ENCODE measurements at places on chromosomes 11 and 22.
A peak's percentile ranks its signal among the peaks of the same experiment; 100 is the strongest.

DNA sequence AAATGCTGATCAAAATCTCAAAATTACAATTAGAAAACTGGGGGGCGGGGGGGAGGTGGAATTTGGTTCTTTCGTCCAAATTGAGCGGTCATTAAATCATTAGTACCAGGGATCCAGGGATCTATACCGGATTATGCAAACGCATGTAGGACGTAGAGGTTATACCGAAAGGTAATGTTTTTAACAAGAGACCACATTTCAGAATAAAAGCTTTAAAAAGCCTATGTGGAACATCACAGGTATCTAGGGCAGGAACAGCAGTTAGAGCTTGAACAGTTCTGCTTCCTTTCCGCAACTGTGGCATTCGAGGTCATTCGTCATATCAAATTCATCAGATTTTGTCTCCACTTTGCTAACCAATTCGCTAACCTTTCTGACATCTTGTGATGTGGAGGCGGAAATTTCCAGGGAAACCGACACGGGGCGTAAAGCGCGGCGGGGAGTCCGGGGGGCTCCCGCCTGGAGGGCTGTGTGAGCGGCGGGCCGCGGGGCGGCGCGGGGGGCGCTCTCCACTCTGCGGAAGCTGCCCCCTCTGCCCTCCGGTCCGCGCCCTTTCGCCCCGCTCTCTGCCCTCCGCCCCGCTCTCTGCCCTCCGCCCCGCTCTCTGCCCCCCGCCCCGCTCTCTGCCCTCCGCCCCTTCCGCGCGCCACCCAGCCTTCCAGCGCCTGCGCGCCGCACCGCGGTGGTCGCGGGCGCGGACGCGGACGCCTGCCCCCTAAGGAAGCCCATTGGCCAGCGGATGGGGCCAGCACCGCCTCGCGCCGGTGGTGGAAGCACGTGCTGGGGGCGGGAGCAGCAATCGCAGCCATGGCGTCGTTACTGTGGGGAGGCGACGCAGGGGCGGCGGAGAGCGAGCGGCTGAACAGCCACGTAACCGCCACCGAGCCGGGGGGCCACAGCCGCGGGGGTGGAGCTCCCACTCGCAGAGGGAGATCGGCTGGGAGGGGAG lies at the start of gene DDX25:
TSS of gene DDX25 (plus strand) at position 798 of the 949 bp plus-strand sequence. CDS start at position 808, 10 bp downstream.
- peak; percentile 45 for DNase-seq
- peak within 1 kb of the TSS; percentile 99 for H3K27ac ChIP-seq
- peak within 1 kb of the TSS; percentile 97 for H3K4me3 ChIP-seq
- H3K27me3 ChIP-seq: peaks cover 51% of the 10 kb centered on the region

- H3K36me3 ChIP-seq: no peaks in the 10 kb centered on the region
- peaks cover 21% of the 10 kb centered on the region for H3K27me3 ChIP-seq
- no peak overlapping the region for H3K4me3 ChIP-seq
- no peak for DNase-seq
- H3K4me1 ChIP-seq: no peaks in the 10 kb centered on the region
Observed at GRCh38 chr11:130831976-130832375, 84.3 kb downstream of the SNX19 start.

DNA sequence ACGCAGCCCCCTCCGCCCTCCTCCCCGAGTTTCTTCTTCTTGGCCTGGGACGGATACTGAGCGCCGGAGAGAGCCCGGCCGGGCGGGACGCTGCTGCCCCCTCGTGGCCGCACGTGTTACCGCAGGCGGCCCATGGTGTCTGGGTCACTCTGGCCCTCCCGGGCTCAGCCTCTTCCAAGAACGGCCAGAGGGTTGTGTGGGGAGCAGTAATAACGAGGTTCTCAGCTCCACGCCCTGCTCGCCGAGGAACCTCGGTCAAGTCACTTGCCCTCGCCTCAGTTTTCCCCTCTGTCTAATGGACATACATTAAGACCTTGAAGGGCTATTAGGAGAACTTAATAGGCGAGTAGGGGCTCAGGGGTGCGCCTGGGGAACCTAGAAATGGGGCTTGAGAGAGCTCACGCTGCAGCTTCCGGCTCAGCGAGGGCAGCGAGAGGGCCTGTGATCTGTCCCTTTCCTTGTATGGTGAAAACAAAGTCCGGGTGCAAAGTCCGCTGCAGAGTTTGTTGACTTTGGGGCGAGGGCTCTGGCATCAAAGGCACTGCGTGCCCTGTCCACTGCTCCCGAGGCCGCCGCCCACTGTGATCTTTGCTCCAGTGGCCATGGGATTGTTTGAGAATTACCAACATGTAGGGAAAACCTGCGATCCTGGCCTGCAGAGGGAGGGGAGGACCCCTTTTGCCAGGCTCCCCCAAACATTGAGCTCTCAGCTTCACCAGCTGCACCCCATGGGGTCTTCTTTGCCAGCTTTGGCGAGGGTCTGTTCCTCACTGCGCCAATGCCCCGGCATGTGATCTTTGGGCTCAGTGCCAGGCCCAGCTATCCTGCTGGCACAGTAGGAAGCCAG lies 14.4 kb upstream of the LRP5 start:
- peaks cover 2% of the 10 kb centered on the region for H3K4me1 ChIP-seq
- H3K27ac ChIP-seq: no peak overlapping the region
- no peaks in the 10 kb centered on the region for H3K36me3 ChIP-seq
- DNase-seq: peak; percentile 87
- no peaks in the 10 kb centered on the region for H3K27me3 ChIP-seq

DNA sequence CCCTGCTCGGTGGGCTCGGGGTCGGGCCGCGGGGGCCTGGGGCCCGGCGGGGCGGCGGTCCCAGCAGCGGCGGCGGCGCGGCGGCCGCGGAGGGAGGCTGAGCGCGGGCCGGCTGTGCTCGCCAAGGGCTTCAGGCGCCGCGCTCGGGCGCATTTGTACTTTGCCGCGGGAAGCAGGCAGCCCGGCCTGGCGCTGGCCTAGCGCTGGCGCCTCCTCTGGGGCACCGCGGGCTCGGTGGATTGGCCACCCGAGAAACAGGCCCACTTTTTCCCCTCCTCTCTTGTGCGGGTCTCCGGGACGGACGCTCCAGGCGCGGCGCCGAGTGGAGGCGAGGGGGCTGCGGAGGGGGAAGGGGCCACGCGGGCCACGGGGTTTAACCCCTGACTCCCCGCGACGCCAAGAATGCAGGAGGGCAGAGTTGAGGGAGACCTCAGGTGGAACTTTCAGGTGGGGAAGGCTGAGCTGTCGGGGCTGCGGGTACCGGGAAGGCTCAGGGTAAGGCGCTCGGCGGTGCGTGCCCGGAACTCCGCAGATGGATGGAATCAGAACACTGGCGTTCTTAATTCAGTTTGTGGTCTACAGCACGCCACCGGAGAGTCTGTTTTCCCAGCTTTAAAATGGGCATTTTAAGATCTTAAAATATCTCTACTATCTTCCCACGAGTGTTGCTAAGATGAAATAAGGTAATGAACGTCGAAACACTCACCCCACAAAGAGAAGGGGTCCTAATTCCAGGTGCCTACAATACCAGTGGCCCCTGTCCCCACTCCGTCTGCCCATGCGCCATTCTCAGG lies at the start of gene CHRDL2:
TSS of gene CHRDL2 (minus strand) at position 126 of the 794 bp plus-strand sequence. CDS start 538 bp downstream, outside the sequence.
- DNase-seq: no peak
- peaks cover 60% of the 10 kb centered on the region for H3K27me3 ChIP-seq
- H3K36me3 ChIP-seq: no peaks in the 10 kb centered on the region
- no peak within 1 kb of the TSS for H3K27ac ChIP-seq
- no peak within 1 kb of the TSS for H3K4me3 ChIP-seq

- no peak overlapping the region for H3K4me3 ChIP-seq
- H3K36me3 ChIP-seq: no peaks in the 10 kb centered on the region
- peaks cover 6% of the 10 kb centered on the region for H3K4me1 ChIP-seq
- DNase-seq: no peak
- H3K27ac ChIP-seq: no peak overlapping the region
Observed at GRCh38 chr11:45390407-45390806, 104.3 kb upstream of the SYT13 start.

- H3K27me3 ChIP-seq: peaks cover 4% of the 10 kb centered on the region
- H3K36me3 ChIP-seq: no peaks in the 10 kb centered on the region
- DNase-seq: no peak
Observed at GRCh38 chr11:8381871-8382396, 118.3 kb upstream of the LMO1 start.

- H3K4me3 ChIP-seq: no peak overlapping the region
- H3K4me1 ChIP-seq: peaks cover 15% of the 10 kb centered on the region
- H3K36me3 ChIP-seq: peaks cover 80% of the 10 kb centered on the region
- no peak overlapping the region for H3K27ac ChIP-seq
- no peak for DNase-seq
Observed at GRCh38 chr11:108368134-108368533, 99.2 kb downstream of the C11orf65 start.

DNA sequence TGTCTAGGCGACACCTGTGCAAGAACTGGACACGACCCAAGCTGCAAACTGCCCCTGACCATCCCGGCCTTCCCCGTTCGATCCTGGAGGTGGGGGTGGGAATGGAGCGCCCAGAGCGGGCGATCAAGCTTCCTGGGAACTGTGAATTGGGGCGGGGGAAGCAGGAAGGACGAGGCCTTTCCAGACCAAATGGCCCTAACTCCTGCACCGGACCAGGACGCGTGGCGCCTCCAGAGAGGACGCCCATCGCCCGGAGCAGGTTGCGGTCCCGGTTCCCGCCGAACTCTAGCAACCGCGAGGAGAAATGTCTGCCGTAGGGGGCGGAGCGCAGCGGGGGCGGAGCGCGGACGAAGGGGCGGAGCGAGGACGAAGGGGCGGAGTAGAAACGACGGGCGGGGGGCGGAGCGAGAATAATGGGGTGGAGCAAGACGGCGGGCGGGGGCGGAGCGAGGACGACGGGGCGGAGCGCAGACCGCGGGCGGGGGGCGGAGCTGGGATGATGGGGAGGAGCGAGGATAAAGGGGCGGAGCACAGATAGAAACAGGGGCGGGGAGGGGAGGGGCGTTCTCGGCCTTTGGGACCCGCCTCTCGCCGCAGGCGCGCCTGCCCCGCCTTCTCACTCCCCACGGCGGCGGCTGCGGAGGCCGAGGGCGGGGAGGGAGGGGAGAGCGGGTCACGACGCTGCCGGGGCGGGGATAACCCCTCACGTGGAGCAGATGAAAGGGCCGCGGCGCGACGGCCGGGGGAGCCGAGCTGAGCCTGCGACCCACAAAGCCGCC lies at the start of gene ZNRF3:
TSS of gene ZNRF3 (plus strand) at position 695 of the 779 bp plus-strand sequence. CDS start 195 bp downstream, outside the sequence.
- H3K27me3 ChIP-seq: peaks cover 49% of the 10 kb centered on the region
- peaks cover 19% of the 10 kb centered on the region for H3K4me1 ChIP-seq
- H3K4me3 ChIP-seq: peak within 1 kb of the TSS; percentile 77
- peak within 1 kb of the TSS; percentile 77 for H3K27ac ChIP-seq
- no peaks in the 10 kb centered on the region for H3K36me3 ChIP-seq

DNA sequence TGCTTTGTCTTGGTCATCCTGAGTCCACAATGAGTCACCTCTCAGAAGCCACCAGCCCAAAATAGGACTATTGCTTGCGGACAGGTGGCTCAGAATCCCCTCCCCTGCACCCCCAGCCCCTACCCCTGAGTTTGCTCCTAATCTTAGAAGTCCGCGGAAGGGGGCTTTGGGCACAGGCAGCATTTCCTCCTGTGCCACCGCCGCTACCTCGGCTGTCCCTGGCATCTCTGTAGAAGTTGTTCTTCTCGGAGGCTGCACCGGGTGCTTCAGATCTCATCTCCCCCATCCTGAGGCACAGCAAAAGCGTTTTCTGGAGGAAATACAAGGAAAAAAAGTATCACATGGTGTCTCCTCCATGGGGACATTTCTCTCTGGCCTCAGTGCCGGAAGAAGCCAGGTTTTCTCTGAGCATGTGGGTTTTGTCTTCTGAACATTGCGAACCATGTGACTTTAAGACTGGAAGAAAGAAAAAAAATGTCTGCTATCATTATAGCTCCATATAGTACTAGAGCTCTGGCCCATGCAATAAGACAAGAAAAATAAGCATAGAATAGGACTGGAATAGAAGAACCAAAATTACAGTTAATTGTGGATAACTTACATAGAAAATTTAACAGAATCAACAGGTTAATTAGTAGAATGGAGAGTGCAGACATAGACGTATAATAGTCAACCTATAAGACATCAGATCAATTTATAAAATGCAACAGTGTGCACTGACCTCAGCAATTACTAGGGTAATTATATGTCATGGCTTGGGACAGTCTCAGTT lies 63.2 kb downstream of the SHISAL1 start:
- no peak overlapping the region for H3K27ac ChIP-seq
- H3K36me3 ChIP-seq: no peaks in the 10 kb centered on the region
- H3K27me3 ChIP-seq: peaks cover 19% of the 10 kb centered on the region
- no peaks in the 10 kb centered on the region for H3K4me1 ChIP-seq
- no peak for DNase-seq

- no peak overlapping the region for H3K27ac ChIP-seq
- no peaks in the 10 kb centered on the region for H3K27me3 ChIP-seq
- DNase-seq: no peak
- H3K36me3 ChIP-seq: peaks cover 3% of the 10 kb centered on the region
- H3K4me1 ChIP-seq: no peaks in the 10 kb centered on the region
Observed at GRCh38 chr22:21920341-21921183, 32.1 kb downstream of the PPM1F start.

GRCh38 chr22:37913233-37913721 lies 7.2 kb downstream of the MICALL1 start:
- no peak overlapping the region for H3K4me3 ChIP-seq
- H3K36me3 ChIP-seq: peaks cover 25% of the 10 kb centered on the region
- H3K27ac ChIP-seq: peak overlapping the region; percentile 60
- DNase-seq: no peak

DNA sequence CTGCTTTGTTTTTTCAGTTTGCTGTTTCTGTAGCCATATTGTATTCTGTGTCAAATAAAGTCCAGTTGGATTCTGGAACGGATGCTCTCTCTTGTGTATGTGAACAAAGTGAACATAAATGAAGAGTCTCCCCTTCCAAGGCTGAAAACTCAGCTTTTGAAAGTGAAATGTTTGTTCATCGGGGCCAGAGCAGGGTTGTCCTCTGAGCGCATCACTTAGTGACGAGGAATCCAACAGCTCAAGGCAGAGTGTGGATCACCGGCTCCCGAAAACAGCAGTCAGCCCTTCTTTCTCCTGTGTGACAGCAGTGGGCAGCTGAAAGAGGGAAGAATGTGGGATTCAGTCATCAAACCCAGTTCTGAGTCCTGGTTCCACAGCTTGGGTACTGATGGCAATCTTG lies 21.4 kb downstream of the RBX1 start:
- peaks cover 55% of the 10 kb centered on the region for H3K36me3 ChIP-seq
- H3K4me1 ChIP-seq: peaks cover 5% of the 10 kb centered on the region
- no peaks in the 10 kb centered on the region for H3K27me3 ChIP-seq
- no peak overlapping the region for H3K4me3 ChIP-seq

- no peak overlapping the region for H3K27ac ChIP-seq
- H3K27me3 ChIP-seq: no peaks in the 10 kb centered on the region
- no peak for DNase-seq
- H3K4me1 ChIP-seq: no peaks in the 10 kb centered on the region
Observed at GRCh38 chr11:74092425-74092824, 78.4 kb downstream of the C2CD3 start.

- peaks cover 94% of the 10 kb centered on the region for H3K36me3 ChIP-seq
- no peaks in the 10 kb centered on the region for H3K27me3 ChIP-seq
- DNase-seq: peak; percentile 75
- peak overlapping the region; percentile 98 for H3K27ac ChIP-seq
- peaks cover 73% of the 10 kb centered on the region for H3K4me1 ChIP-seq
Observed at GRCh38 chr11:35144136-35144741, 5.3 kb downstream of the CD44 start.

- DNase-seq: no peak
- no peaks in the 10 kb centered on the region for H3K4me1 ChIP-seq
- H3K27me3 ChIP-seq: peaks cover 38% of the 10 kb centered on the region
- no peak overlapping the region for H3K4me3 ChIP-seq
- no peaks in the 10 kb centered on the region for H3K36me3 ChIP-seq
Observed at GRCh38 chr11:71176812-71177211, 75.6 kb downstream of the SHANK2 start.

Measured in activated T-cell treated with anti-CD3 and anti-CD28 coated beads, Interleukin-2, amount 50 U/mL, for 24 hours (primary cell).